ENCODE measurements at places on chromosomes 3 and 15. TPM values are rescaled to one million over a fixed set of nuclear protein-coding genes. Genes with fewer than 3 reads are reported as not detected.

DNA sequence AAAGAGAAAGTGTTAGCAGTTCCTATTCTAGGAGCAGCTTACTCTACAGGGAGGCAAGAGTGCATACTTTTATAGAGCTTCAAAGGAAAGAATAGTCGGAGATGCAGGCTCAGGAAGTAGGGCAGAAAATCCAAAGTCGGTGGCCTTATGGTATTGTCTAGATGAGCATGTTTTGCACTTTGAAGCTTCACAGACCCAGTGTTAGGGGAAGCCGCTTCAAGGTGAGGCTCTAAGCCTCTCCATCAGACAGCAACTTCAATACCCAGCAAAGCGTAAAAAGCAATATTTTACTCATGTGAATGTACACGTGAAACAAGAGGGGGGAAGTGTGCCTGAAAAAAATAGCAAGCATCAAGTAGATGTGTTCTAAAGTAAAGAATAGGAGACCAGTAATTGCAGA lies 125.6 kb upstream of the RASGRP1 start:
- no peak for DNase-seq
- no peak overlapping the region for H3K4me3 ChIP-seq
- no peaks in the 10 kb centered on the region for H3K36me3 ChIP-seq
- H3K27ac ChIP-seq: no peak overlapping the region

DNA sequence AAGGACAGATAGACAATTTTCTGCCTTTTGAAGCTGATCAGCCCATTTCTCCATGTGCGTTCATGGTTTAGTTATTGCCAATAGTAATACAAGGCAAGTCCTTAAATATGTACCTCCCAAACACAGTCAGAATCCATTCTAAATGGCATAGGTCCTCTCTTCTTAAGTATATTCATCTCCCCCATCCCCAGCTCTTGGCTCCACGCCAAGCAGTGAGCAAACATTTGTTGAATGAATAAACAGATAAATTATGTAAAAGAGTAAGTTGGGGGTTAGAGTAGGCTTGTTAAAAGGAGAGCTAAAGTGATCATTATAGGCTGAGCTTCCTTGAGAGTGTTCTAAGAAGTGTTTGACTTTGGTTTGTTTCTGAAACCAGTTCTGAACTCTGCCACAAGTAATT lies 241.3 kb downstream of the ITPR1 start:
- H3K4me1 ChIP-seq: no peaks in the 10 kb centered on the region
- no peaks in the 10 kb centered on the region for H3K27me3 ChIP-seq
- H3K27ac ChIP-seq: no peak overlapping the region
- DNase-seq: no peak
- H3K36me3 ChIP-seq: no peaks in the 10 kb centered on the region

- no peaks in the 10 kb centered on the region for H3K27me3 ChIP-seq
- H3K36me3 ChIP-seq: no peaks in the 10 kb centered on the region
- no peak overlapping the region for H3K27ac ChIP-seq
- no peaks in the 10 kb centered on the region for H3K4me1 ChIP-seq
These were observed 256.1 kb upstream of the TLE3 start for GRCh38 chr15:70353606-70354345.

IL17RB gene
- total RNA-seq: 6.2 TPM

All from endodermal cell (in vitro differentiated cells).